Stimulated activated CD4-positive, alpha-beta T cell treated with anti-CD3 and anti-CD28 coated beads, Interleukin-1b, Interleukin-23, amount 100 ng/mL, for 4 hours (primary cell): ENCODE measurements at places on chromosomes 7 and 10.

GRCh38 chr7:20959281-20959680 is 172.6 kb upstream of the SP8 start:
- DNase-seq = no peak

DNA sequence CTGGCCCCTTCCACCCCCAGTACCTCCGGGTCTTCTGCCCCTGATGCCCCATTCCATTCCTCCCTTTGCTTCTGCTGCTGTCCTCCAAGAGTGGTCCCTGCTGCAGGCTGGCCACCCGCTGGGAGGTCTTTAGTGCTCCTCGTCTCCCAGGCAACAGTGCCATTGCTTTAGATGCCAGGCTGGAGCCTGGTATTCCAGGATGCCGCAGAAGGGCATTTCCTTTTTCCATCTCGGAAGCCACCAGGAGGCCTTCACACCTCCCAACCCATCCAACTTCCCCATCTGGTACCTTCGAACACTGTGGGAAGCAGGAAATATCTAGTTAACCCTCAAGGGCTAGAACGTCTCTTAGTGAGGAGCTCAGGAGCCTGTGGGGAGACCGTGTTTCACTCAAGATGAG is 92.9 kb upstream of the DUSP5 start:
- no peak for DNase-seq

- DNase-seq = no peak
These were observed 2.3 kb downstream of the DOCK1 start for GRCh38 chr10:126907423-126907970.

DNA sequence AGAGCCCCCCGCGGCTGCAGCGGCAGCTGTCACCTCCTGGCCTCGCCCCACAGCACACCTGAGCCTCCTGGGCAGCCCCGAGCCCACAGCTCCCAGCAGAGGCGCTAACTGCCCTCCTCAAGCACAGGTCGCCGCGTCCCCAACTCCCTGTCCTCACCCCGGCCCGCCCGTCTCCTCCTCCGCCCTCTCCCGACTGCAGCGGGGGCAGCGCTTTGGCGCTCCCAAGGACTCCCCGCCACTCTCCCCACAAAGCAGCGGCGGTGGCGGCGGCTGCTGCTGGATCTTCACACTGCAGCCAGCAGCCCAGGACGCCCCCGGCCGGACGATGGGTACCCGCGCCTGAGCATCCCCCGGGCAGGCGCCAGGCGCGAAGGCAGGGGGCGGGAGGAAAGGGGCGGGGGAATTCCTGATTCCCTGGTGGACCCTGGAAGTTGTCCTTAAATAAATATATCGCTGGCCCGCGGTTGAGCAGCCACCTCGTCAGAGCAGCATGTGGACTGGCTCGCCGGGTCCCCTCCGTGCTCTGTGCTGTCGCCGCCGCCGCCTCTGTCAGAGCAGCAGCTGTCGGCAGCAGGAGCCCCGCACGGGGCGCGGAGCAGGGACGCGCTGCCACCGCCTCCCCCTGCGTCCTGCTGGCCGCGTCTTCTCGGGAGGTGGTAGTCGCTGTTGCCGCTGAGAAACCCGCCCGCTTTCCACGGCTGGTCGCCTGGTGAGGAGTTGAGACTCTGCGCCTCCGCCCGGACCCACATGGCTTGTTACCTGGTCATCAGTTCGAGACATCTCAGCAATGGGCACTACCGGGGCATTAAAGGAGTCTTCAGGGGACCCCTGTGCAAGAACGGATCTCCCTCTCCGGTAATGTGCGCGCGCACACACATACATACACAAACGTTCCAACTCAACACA is at the start of gene ZNF804B:
TSS of gene ZNF804B (plus strand) at position 471 of the 906 bp plus-strand sequence. CDS start at position 748, 277 bp downstream.
- no peak for DNase-seq

GRCh38 chr7:80974396-80975358 is 55.8 kb upstream of the SEMA3C start:
- no peak for DNase-seq

- DNase-seq = no peak
These were observed 166.2 kb downstream of the CPEB3 start for GRCh38 chr10:92124616-92125143.

DNA sequence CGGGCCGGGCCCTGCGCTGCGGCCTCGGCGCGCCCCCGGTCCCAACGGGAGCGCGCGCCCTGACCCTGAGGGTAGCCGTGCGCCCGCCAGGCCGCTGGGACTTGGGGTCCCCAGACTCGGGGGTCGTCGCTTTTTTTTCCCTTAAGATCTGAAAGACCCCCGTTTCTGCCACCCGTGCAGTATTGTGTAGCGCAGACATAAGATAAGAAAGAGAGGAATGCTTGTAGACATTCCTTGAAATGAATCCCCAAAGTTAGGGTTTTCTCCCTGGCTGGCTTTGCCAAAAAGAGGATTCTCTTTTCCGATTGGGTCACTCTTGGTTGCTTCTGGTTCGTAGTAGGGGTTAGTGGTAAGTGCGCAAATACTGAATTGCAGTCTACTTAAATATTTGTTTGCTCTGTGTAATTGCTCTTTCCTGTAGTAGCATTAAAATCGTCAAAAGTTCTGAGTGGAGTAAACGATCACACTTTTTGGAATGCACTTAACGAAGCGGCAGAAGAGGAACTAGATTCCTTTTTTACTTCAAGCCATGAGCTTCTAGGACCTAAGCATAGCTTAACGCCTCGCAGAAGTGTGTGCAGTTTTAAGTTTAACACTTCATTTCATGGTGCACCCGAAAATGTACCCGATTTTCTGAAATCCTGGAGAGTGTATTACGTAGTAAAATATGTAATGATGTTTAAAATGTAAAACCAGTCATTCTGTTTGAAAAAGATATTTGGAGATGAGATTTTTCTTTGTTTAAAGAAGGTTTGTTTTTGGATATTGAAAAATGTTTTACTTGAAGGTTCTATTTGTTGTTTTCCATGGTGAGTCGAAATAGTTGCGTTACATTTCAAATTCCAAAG is 1.3 kb downstream of the CUL1 start:
- no peak for DNase-seq

GRCh38 chr10:129946859-129947258 is 17.2 kb downstream of the EBF3 start:
- no peak for DNase-seq

- no peak for DNase-seq
These were observed 120.0 kb downstream of the MALRD1 start for GRCh38 chr10:19168584-19168983.

DNA sequence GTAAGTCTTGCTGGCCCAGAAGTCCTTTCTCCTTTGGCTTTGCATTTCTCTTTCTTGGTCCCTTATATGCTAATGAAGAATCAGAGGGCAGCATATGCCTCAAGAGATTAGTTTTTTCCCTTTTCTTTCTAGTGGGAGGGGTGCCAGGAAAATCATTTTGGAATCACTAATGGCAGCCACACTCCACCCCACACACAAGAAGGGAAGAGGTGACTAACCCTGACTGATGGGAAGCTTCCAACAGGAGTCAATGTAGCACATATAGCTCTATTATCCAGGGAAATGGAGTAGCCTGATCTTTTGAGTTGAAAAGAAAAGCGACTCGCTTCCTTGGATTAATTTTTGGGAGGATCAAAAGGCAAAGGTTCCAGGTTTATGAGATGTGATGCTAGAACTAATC is 225.3 kb downstream of the KIF20B start:
- DNase-seq = no peak
